ENCODE measurements at places on chromosomes 7 and 10.

DNA sequence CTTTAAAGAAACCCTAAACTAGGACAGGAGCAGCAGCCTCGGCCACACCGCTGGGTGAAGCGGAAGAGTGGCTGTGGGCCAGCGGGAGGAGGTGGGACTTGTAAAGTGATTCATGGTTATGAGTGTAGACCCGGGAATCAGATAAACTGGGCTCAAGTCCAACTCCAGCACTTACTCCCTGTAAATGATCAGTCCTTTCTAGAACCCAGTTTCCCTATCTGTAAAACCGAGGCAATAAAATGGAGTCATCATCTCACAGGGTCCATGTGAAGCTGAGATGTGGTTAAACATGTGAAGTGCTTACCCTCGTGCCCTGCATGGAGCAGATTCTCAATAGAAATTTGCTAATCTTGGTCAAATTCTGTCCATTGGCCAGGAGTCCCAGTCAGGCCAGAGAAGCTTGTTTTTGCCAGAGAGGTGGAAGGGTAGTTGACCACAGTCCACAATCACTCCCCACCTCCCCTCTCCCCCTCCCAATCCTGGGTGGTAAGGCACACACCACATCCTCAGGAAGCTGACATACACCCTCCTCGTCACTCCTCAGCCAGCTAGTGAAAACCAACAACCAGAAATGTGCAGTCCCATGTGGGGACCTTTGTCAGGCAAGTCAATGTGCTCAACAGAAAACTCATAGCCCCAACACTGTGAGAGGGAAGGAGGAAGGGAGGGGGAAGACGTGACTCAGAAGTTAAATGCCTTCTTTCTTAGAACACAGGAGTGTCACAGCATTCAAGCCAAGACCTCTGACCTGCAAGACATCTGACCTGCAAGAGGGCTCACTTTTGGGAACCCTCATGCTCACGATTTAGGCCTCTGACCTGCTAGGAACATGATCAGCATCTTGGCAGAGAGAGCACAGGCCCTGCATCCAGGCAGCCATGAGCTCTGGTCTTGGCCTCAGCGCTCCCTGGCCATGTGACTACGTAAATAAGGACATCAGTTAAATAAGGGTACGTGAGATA, 145.1 kb downstream of the PLXNA4 start:
- H3K27me3 ChIP-seq: peaks cover 28% of the 10 kb centered on the region
- no peak overlapping the region for H3K4me3 ChIP-seq
- no peaks in the 10 kb centered on the region for H3K36me3 ChIP-seq
- H3K4me1 ChIP-seq: peaks cover 4% of the 10 kb centered on the region

- no peaks in the 10 kb centered on the region for H3K36me3 ChIP-seq
- DNase-seq: no peak
- peaks cover 4% of the 10 kb centered on the region for H3K27me3 ChIP-seq
- H3K4me1 ChIP-seq: no peaks in the 10 kb centered on the region
- H3K27ac ChIP-seq: no peak overlapping the region
These were observed 21.6 kb upstream of the TSPAN33 start for GRCh38 chr7:129122751-129123509.

DNA sequence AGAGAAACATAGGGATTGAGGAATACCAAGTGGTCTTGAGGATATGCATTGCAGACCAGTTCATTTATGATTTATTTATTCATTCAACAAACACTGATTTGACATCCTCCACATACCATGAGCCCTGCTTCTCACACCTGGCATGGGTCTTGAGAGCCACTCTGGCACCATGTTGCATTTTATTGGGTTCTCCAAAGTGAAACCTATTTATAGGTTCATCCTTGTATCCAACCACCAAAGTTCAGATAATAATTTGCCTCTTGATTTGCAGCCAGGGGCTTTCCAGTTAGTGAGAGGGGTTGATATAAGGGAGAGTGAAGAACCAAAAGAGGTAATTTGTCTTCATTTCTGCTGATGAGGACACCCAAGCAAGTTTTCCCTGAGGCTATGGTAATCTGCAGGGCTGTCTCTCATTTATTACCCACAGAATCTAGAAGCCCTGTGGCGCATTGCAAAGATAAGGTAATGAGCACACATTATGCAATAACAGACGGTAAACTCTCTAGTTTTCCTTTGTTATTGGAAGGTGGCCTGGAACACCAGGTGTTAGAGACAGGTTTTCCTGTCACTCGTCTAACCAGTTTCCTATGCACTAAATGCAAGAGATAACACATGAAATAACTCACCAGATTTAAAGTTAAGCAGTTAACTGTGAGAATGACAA, 28.8 kb upstream of the ICA1 start:
- H3K27ac ChIP-seq: no peak overlapping the region
- H3K4me1 ChIP-seq: peaks cover 5% of the 10 kb centered on the region
- DNase-seq: no peak
- no peak overlapping the region for H3K4me3 ChIP-seq
- no peaks in the 10 kb centered on the region for H3K36me3 ChIP-seq

DNA sequence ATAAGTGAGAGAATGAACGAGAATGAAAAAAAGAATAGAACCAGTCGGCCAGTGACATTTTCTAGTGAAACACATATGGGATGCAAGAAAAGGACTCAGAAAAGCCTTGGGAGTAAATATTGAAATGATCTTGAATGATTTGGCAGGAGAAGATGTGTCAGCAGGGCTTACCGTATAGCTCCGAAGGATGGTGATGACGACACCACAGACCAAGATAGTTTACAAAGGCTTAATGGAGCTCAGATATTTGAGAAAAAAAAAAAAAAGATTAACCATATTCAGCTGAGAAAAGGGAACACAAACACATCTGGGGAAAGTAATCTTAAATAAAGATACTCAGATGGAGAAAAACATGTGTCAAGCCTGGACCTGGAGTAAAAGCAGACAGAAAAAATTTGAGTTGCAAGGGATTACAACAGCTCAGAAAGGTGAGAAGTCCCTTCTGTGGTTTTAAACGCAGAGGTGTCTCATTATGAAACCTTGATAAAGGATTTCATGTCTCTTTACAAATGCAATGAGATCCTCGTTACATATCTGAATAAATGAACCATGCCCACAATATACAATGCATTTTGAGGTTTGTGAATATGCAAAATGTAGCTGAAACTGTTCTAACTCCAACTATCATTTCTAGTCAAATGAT, 36.0 kb downstream of the DNAJB9 start:
- no peak for DNase-seq
- H3K4me3 ChIP-seq: no peak overlapping the region
- no peak overlapping the region for H3K27ac ChIP-seq
- no peaks in the 10 kb centered on the region for H3K36me3 ChIP-seq
- no peaks in the 10 kb centered on the region for H3K27me3 ChIP-seq
- H3K4me1 ChIP-seq: no peaks in the 10 kb centered on the region

- peaks cover 13% of the 10 kb centered on the region for H3K36me3 ChIP-seq
- DNase-seq: no peak
- H3K27me3 ChIP-seq: no peaks in the 10 kb centered on the region
- H3K27ac ChIP-seq: no peak overlapping the region
- no peak overlapping the region for H3K4me3 ChIP-seq
- no peaks in the 10 kb centered on the region for H3K4me1 ChIP-seq
These were observed 81.3 kb downstream of the ATE1 start for GRCh38 chr10:121846555-121846954.

Measured in suprapubic skin (tissue), 4 donors.